Stimulated activated CD8-positive, alpha-beta memory T cell treated with anti-CD3 and anti-CD28 coated beads, Interleukin-15, amount 100 ng/mL, for 4 hours (primary cell): ENCODE measurements at places on chromosomes 3 and 15.

- DNase-seq = no peak
These were observed 23.8 kb downstream of the DAG1 start for GRCh38 chr3:49493901-49494300.

DNA sequence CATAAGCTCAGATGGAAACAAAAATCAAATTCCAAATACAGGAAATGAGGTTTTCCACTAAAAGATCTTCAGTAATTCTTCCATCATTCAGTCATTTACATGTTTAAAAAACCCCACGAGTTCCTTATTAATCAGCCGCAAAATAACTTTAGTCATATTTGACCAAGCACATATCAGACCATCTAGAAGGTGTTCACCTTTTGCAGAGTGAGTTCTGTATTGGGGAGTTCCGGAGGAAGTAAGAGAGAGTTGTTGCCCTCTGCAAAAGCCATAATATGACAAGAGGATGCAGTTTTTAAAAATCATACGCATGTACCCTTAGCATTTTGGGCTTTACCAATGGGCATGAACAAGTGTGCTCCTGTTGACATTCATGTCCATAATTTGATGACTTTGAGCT, 61.6 kb downstream of the CCR1 start:
- no peak for DNase-seq

- DNase-seq = no peak
These were observed 13.0 kb downstream of the HDC start for GRCh38 chr15:50252556-50252955.

- no peak for DNase-seq
These were observed 23.0 kb upstream of the MUSTN1 start for GRCh38 chr3:52857864-52858263.

- no peak for DNase-seq
These were observed 149.8 kb downstream of the FNDC3B start for GRCh38 chr3:172189213-172189612.

GRCh38 chr15:60480149-60480548, 1.2 kb upstream of the ICE2 start:
- DNase-seq = no peak

GRCh38 chr3:11530153-11530721, 113.5 kb downstream of the VGLL4 start:
- DNase-seq = no peak

GRCh38 chr15:43429687-43430086, 58.8 kb downstream of the TUBGCP4 start:
- no peak for DNase-seq

DNA sequence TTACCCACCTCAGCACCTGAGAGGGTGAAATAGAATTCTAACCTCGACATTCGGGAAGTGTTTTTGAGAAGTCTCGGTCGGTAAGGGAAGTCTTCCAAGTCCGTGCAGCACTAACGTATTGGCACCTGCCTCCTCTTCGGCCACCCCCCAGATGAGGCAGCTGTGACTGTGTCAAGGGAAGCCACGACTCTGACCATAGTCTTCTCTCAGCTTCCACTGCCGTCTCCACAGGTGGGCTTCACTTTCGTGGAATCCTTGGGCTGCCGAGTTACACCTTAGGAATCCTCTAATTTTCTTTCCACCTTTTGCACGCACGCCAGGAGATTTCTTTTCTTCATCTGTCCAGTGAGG, 775 bp downstream of the CCNDBP1 start:
- DNase-seq = no peak

- no peak for DNase-seq
These were observed 23.8 kb upstream of the TRAK1 start for GRCh38 chr3:42067326-42067725.

GRCh38 chr3:169058681-169059080, 604.8 kb downstream of the MECOM start:
- no peak for DNase-seq

DNA sequence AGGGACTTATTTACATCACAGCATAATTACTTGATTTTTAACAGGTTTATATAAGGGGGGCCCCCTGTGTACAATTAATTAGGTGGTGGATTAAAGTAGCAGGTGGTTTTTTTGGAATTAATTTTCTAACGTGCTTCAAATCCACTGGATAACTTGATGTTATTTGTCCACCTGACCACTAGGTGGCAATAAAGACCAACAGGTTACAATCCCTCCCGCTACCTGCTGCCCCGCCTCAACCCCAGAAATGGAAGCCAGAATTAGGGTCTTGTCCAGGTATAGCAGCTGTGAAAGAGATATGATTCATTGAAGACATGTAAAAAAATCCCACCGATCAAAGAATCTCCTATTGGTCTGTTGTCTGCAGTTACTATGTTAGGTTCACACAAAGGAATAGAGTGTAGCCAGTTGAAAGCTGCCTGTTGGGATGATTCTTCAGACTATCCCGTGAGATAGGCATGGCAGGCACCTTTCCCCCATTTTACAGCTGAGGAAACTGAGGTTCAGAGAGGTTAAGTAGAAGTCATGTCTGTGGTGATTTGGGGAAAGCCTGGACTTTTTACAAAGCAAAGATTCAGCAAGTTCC, 44.0 kb downstream of the MFSD1 start:
- DNase-seq = no peak
